Stimulated activated CD8-positive, alpha-beta memory T cell treated with anti-CD3 and anti-CD28 coated beads, Interleukin-2, amount 100 ng/mL, for 1 hour (primary cell): ENCODE measurements at places on chromosomes 6 and 20.

DNA sequence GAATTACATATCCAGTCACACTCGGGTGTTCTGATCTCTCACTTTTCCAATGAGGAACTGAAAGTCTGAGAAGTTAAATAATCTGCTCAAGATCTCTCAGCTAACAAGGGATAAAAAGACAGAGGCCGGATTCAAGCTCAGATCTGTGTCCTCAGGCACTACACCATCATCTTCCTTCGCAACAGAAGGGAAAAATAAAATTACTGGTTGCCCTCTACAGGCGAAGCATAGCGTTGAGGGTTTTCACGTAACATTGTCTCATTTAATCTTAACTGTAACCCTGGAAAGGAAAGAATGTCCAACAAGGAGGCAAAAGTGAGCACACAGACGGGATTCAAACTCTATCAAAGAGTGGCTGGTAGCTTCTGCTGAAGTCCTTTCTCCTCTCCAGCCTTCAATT, 67.8 kb upstream of the ANKEF1 start:
- DNase-seq, result no peak

- no peak for DNase-seq
These were observed 122.1 kb upstream of the SPACA1 start for GRCh38 chr6:87925373-87926060.

GRCh38 chr6:5506149-5506548, 244.8 kb downstream of the FARS2 start:
- no peak for DNase-seq

GRCh38 chr20:20002101-20002998, 14.8 kb upstream of the NAA20 start:
- no peak for DNase-seq

GRCh38 chr6:117484052-117484646, 1.7 kb downstream of the DCBLD1 start:
- DNase-seq, result no peak

GRCh38 chr6:135411849-135412248, 85.7 kb downstream of the AHI1 start:
- DNase-seq, result no peak

DNA sequence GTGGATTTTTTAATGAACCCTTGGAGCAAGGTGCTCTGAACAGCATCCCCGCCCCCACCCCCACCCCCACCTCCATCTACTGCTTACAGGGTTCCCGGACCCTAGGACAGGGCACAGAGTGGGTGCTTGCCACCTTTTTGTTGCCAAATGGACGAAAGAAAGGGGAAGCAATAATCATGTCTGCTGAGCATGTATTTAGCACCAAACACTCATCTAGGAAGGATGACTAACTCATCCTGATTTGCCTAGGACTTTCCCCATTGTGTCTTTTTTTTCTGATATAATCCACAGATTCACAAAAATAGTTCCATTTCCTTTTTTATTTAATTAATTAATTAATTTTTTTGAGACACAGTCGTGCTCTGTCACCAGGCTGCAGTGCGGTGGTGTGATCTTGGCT, 1.2 kb upstream of the PLTP start:
- DNase-seq, result no peak

GRCh38 chr20:3483309-3483708, 12.5 kb downstream of the ATRN start:
- no peak for DNase-seq

GRCh38 chr6:32982084-32982701, 13.8 kb downstream of the BRD2 start:
- DNase-seq, result no peak

- DNase-seq, result no peak
These were observed 2.2 kb downstream of the ASXL1 start for GRCh38 chr20:32360333-32360634.

GRCh38 chr20:19493794-19494495, 264.1 kb upstream of the RIN2 start:
- no peak for DNase-seq

GRCh38 chr20:45358282-45359068, 4.5 kb upstream of the SYS1 start:
- no peak for DNase-seq

DNA sequence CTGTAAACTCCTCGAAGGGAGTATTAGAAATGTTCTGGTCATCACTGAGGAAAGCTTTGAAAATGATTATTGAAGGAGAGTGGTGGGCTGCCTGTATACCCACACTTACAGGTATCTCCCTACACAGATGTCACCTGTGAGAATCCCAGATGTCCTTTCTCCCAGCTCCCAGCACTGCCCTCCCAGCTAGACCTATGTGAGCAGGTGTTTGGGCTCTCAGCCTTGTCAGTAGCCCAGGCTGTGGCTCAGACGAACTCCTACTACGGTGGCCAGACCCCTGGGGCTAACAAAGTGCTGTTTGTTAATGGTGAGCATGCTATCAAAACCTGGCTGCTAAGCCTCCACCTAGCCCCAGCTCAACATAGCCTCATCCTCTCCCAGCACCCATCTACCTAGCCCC, 7.1 kb downstream of the PRSS16 start:
- no peak for DNase-seq

GRCh38 chr6:54873599-54873998, 27.0 kb downstream of the FAM83B start:
- DNase-seq, result no peak

GRCh38 chr20:7703996-7704395, 236.3 kb downstream of the HAO1 start:
- DNase-seq, result no peak
